ENCODE measurements at places on chromosomes 11 and 22.

DNA sequence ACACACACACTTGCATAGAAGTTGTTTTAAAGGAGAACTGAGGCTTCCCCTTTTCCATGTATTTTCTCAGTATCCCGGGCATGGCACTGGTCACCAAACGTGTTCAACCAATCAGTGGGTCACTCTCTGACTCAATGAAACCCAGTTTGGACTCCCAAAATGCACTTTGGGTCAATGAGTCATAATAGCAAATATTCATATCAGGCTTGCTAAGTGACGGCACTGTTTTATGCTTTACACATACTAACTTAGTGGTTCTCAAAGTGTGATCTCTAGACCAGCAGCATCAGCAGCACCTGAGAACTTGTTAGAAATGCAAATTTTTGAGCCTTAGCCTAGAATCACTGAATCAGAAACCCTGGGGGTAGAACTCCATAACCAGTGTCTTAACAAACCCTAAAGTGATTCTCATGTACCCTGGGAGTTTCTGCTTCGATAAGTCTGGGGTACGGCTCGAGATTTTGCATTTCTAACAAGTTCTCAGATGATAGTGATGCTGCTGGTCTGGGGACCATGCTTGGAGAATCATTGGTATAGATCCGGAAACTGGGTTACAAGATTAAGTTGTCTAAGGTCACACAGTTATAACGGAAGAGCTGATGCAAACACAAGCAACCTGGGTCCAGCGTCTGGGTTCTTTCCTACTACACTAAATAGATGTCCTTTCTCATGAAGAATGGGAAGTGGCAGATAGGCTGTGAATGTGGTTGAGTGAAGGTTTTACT is 35.6 kb downstream of the ETS1 start:
- DNase-seq, result no peak

DNA sequence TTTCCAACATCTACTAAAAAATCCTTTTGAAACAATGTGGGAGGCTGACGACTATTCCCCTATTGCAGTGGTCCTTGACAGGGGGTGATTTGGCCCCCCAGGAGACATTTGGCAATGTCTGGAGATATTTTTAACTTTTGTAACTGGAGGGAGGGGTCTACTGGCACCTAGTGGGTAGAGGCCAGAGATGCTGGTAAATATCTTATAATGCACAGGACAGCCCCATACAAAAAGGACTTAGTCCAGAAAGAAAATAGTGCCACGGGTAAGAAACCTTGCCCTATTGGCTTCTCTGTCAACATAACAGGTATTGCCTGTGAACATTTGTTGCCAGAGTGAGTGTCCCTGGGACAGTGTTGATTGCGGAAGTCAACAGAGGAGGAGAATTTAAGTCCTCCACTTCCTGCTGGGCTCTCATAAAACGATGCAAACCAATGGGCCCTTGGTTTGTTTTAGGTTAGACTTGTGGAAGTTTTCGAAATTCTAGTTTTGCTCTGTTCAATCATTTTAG is 101.6 kb downstream of the MAML2 start:
- DNase-seq, result no peak

DNA sequence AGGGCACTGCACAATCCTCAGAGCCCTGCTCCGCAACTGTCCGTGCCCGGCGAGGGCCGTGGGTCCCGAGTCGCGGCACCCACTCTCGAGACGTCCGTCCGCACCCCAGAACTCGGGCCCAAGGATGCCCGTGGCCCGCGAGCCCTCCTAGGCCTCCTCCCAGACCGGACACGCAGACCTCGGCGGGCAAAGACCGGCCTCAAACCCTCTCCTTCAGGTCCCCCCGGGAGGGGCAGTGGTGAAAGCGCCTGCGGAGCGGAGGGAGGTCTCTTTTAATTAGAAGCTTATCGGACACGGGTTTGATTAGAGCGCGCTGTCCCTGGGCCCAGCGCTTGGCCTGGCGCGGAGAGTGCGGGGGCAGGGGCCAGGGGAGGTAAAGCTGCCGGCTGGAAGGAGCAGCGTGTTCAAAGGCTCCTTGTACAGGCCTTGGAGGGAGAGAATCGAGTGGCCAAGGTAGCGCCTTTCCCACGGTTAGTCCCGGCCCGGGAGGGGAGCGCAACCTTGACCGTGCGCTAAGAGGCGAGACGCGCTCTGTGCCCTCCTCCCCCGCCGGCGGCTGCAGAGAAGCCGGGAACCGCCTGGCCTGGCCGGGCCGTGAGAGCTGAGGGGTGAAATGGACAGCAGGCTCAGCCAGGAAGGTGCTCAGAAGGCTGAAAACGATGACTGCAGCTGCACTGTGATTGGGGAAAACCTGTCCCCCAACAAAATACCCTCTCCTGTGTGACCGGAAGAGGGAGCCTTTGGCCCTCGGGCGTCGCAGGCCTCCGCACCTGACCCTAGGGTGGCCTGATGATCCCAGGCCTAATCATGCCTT is 4.6 kb downstream of the WT1 start:
- DNase-seq, result no peak

- no peak for DNase-seq
These were observed 37.7 kb upstream of the FDX1 start for GRCh38 chr11:110392056-110392455.

DNA sequence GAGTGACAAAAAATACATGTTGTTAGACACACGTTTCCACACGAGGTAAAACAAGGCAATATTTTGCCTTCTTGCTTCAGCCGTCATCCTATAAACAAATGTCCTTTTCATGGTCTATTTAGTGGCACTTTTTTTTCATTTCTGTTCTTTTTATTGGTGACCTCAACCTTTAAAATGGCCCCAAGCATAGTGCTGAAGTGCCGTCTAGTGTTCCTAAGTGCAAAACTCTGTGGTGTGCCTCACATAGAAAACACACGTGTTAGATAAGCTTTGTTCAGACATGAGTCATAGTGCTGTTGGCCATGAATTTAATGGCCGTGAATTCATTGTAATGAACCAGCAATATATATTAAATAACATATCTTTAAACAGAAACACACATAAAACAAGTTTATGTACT is 15.6 kb downstream of the OVCH2 start:
- DNase-seq, result no peak

GRCh38 chr11:110089617-110090282 is 3.4 kb upstream of the ZC3H12C start:
- DNase-seq, result no peak

DNA sequence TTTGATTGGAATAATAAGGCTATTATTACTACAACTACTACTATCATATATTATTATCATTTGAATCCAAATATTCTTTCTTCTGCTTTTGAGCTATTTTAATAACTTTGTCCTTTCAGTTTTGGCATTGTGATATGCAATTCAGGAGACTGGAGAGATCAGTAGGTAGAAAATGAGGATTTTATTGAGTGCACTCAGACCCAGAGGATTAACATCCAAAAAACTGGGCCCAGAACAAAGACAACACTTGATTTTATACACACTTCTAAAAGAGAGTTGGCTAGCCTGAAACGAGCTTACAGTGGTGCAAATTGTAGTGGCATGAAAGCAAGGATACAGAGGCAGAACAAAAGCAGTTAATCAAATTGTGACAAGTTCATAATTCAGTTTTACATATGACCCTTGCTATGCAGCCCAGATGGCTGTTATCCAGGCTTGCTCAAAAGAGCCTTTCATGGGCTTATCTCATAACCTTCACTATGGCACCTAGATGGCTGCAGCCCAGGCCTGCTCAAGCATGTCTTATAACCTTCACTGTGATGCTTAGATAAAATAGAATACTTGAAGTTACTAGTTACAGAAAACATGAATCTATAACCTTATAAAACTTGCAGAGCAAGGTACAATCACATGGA is 796.3 kb upstream of the RAG2 start:
- DNase-seq, result no peak

GRCh38 chr11:63914896-63915691 is 1.9 kb downstream of the RCOR2 start:
- no peak for DNase-seq

- DNase-seq, result no peak
These were observed 109.7 kb upstream of the RRM1 start for GRCh38 chr11:3984896-3985295.

GRCh38 chr22:29253561-29254285 is 14.1 kb downstream of the RHBDD3 start:
- DNase-seq, result no peak

DNA sequence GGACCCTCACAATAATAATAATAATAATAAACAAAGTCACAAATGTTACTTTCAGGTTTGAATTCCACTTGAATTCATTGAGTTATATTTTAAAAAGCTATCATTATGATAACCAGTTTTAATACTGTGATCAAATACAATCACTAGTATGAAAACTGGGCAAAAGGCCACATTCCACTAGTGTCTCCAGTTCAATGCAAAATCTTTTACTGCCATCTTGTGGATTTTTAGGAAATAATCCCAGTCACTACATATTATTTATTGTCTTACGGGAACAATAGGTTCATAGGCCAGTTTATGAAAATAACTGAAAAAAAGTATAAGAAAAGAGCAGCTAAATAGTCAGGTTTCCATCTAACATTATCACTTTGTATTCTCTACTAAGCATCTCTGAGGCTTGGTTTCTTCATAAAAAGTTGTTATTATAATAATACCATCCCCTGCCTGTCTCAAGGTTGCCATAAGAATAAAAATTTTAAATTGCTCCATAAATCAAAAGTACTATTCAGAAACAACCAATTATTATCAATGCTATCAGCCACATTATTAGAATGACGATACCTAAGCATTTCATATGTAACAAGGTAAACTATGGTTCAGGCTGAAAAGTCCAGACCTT is 533.9 kb upstream of the CCDC90B start:
- DNase-seq, result peak; percentile 76
